Stimulated activated CD8-positive, alpha-beta memory T cell treated with anti-CD3 and anti-CD28 coated beads, Interleukin-15, amount 100 ng/mL, for 48 hours (primary cell): ENCODE measurements at places on chromosomes 4 and X.

- DNase-seq, result no peak
Measured at GRCh38 chrX:15107367-15107988, 162.4 kb downstream of the ASB9 start.

DNA sequence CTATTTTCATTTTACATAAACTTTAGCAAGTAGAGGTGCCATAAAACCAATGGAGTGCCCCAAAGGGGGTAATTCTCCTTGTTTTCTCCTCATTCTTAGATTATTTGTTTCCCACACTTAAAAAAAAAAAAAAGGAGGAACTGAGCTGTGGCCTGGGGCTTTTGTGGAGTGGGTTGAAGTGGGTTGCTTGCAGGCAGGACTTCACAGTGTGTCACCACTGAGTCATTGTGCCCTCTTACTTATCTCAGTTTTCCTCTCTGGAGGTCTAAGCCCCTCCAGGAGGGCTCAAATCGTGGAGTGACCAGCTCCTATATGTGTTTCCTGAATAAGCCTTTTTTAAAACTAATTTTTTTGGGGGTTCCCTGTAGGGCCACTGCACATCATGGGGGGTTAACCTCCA, 69.0 kb downstream of the SLC16A2 start:
- no peak for DNase-seq

- DNase-seq, result no peak
Measured at GRCh38 chr4:138266948-138267347, 24.8 kb upstream of the SLC7A11 start.

DNA sequence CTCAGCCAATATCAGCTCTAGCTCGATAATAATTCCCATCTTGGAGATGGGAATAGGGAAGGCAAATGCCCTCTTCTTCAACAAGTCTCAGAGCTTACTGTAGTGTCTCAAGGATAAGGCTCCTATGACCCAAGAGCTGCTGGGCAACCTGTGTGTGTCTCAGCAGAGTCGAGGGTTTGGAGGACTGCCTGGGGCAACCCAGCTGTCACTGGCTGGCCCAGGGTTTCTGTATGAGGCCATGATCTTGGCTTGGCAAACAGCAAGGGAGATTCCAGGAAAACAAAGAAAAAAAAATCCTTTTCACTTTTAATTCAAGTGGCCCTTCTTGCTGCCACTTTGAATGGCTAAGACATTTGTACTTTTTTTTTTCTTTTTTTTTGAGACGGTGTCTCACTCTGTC, 34.4 kb downstream of the TMSB4X start:
- no peak for DNase-seq

DNA sequence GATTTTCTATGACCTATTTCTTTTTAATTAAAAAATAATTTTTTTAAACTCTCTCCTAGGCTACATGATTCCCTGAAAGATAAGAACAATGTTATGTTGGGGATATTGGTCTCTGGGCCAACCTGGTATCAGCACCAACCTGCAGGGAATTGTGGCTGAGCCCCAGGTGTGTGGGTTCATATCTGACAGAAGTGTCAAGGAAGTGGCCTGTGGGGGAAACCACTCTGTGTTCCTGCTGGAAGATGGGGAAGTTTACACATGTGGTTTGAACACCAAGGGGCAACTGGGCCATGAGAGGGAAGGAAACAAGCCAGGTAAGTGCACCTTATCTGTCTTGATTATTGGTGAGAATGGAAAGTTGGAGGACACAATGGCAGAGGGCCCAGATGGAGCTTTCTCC, 13.5 kb downstream of the HERC3 start:
- DNase-seq, result no peak

DNA sequence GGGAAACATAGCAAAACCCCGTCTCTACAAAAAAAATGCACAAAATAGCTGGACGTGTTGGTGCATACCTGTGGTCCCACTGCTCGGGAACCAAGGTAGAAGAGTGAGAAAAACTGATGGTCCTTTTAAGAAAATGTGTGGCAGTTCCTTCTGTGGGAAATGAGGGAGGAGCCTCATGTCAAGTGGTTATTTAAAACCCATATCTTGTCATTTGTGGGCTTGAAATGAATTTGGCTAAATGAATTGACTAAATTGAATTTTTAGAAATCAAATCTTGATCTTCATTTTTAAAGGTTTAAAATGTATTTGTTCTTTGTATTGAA, 16.2 kb upstream of the LAMP2 start:
- DNase-seq, result no peak
